ENCODE measurements at places on chromosomes 5 and 9.

- DNase-seq: no peak
Observed at GRCh38 chr9:107177243-107177839, 105.7 kb upstream of the RAD23B start.

- DNase-seq: no peak
Observed at GRCh38 chr9:121663591-121663990, 12.2 kb downstream of the DAB2IP start.

GRCh38 chr9:37512437-37512836, 26.7 kb downstream of the POLR1E start:
- peak; percentile 49 for DNase-seq

DNA sequence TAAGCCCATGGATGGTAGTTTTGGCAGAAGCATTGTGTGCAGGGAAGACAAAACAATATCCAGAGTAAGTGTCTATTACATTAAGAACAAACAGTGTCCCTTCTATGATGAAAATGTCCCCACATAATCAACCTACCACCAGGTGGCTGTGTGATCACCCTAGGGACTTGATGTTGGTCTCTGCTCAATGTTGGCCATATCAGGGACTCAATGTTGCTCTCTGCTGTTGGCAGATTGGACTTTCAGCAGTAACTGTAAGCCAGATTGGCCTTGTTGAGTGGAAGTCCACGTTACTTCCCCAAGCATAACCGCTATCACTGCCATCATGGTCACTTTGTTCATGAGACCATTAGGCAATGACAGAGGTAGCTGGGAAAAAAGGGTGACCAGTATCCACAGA, 52.8 kb upstream of the PRSS3 start:
- DNase-seq: no peak

DNA sequence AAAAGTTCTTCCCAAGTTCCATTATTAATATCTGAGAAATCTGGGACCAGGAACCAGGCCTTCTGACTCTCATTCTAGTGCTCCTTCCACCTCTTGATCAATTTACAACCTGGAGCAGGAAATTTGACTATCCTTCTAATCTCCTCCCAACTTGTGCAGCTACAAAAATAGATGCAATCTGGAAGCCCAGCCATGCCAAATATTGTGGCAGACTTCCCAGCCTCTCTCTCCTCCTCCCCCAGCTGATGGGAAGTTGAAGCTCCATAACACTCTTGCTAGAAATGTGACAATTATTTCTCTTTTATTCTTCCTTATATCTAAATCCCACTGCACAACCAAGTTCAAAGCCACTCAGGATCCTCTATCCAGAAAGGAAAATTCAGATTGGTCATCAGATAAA, 252.1 kb downstream of the SEC61B start:
- no peak for DNase-seq

DNA sequence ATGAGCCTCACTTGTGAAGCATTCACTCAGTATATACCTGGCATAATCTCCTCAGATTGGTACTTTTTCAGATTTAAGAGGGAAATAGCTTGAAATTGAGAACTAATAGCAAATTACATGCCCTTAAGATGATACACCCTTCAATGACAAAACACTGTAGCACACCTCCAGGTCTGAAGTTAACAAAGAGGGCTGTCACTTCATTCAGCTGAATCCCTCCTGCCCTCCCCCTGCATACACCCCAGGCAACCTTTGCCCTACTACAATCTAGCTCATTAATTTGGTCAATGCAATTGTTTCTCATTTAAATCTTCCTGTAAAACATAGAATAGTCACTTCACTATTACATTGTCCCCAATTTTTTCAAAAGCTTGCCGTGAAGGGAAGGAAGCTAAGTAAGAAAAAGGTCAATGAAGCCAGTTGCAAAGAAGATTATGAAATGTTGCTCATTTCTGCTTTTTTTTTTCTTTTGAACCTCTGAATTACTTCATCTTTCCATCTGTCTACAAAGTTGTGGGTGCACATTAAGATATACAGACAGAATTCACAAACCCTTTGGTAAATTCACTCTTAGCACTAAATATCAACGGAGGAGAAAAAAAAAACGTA, 294.8 kb upstream of the PTGER4 start:
- DNase-seq: no peak

DNA sequence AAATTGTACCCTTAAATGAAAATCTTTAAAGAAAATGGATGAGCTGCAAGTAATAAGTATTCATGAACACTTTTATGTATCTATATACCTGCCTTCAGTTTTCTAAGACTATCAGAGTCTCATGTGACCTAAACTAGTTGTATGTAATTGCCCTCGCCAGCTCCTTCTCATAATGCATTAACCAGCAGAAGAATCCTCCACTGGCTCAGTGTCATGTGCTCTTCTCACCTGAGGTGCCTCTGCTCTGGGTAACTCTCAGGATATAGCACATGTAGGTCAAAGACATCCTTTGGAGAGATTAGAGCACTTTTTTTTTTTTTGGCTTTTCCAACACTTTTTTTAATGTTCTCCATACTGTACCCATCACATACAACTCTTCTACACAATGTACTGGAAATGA, 183.7 kb upstream of the GNA14 start:
- no peak for DNase-seq

DNA sequence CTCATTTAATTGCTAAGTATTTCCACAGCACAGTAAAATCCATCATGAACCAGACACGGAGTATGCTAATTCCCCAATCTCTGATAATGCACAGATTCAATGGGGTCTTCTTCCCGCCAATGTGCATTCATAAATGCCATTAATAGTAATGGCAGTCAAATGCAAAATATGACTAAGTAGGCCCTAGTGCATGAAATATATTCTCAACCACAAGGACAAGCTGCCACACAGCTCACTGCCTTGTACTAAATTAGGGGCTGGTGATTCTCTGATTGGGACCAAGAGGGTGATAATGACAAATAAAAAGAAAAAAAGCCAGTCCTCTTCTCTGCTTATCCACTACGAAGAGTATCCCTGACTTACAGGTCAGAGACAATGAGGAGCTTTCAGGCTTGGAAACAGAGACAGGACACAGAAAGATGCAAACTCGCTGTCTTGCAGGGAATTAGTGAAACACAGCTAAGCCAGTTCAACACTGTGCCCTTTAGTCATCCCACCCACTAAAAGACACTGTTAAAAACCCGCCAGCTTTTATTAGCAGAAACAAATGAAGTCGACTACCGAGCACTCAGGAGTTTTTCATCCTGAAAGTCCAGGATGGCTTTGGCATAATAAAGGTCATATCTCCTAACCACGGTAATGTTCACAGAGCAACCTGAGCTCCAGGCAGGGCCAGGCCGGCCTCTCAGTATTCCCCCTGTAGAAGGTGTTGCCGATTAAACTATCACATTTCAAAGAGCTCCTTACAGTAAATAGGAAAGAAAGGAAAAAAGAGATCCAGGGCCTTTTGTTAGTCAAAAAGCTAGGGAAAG, 148.1 kb downstream of the EBF1 start:
- no peak for DNase-seq

- DNase-seq: no peak
Observed at GRCh38 chr5:43639566-43639965, 36.6 kb downstream of the NNT start.

GRCh38 chr5:174581479-174581878, 142.9 kb upstream of the MSX2 start:
- no peak for DNase-seq

DNA sequence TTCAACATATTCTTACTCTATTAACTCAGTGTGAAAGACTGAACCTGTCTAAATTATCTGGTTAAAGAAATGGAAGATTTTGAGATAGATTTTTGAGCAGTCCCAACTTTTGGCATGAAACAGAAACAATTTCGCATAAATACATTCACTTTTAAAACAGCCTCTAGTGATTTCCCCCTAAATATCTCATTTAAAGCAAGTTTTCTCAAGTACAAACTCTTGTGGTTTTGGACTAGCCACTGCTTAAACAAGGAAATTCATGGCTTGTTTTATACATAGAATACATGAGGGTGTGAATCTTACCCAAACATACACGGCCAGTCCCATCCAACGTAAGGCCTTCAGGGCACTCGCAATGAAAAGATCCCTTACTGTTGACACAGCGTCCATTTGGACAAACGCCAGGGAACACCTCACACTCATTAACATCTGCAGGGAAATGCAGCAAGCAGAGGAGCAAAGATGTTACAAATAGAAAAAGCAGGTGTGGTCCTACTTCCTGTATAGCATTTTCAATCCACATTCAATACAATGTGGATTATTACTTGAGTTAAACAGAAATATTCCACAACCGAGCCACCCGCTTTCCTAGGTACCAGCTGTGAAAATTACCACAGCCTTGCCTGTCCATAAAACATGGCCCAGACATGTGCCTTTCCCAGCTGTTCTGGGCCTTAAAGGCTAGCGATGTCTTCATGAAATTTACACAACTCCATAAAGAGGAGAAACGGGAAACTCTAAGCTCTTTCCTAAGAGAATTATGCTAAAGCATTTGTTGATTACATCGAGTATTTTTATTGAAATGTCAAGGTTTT, 188.8 kb downstream of the FBN2 start:
- DNase-seq: no peak

GRCh38 chr5:108884736-108885135, 137.0 kb downstream of the FER start:
- no peak for DNase-seq

DNA sequence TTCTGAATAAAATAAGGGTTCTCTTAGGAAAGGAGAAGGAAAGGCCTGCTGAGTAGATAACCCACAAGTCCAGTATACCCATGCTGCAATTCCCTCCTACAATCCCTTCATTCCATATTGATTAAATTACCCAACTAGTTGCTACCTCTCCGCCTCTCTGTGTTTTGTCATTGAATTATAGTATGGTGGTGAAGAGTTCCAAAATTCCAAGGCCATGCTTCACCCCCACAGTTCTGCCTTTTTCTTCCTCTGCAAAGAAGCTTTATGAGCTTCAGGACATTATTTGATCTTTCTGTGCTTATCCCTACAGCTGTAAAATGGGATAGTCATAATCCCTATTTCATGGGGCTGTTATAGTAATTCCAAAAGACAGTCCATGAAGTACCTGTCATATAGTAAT, 215.6 kb downstream of the ACTL7B start:
- DNase-seq: no peak

DNA sequence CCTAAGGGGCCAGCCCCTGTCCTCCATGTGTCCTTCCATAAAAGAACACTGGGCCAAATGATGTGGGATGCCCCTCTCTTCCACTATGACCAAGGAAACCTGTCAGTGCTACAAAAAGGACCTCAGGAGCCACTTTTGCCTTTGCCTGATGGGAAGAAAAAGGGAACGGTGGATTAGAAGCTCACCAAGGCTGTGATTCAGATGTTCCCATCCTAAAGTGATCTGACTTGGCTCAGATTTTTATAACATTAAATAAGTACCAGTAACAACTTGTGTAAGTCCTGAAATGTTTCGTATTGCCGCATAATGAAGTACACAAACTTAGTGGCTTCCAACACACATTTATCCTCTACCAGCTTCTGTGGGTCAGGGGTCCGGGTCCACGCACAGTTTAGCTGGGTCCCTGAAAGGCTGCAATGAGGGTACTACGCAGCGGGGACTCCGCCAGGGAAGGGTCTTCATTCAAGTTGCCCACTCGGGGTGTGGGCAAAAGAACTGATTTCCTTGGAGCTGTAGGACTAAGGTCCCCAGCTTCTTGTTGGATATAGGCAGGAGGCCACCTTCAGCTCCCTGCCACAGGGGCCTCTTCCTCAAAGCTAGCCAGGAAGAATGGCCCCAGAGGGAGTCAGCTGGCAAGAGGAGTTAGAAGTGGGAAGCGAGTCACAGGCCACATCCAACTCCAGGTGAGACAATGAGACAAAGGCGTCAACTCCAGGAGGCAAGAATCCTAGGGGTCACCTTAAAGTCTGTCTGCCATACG, 60.4 kb downstream of the RAPGEF1 start:
- DNase-seq: no peak

DNA sequence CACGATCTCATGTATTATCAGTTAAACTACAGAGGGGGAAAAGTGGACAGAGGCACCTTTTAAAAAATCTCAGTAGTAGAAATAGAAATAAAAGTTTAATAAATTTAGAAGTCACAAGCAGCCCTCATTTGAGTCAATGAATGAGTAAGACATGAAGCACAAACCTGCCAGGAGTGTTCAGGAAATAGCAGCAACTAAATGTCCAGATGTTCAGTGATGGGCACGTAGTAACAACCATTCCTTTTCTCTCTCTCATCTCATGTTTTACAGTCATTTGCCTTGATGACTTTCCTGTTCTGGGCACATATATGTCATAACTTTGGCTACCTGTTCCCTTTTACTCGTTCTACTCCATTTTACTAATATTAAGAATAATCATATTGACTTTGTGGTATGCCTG, 17.7 kb downstream of the ISOC1 start:
- no peak for DNase-seq

DNA sequence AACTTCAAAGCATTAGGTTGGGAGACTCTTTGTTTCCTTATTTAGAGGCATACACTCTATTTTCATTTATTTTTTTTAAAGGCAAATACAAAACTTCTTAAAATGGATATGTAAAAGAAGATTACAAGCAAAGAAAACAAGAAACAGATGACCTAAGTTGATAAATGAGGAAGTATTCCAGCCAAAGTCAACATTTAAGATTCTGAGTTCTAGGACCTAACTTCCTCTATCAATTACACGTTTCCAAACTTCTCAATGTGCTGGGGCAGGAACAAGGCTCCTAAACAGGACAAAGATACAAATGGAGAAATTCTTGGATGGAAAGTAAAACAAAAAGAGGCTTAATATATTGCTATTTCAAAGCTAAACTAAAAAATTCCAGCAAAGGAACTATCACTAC, 89.5 kb downstream of the TLE1 start:
- no peak for DNase-seq

DNA sequence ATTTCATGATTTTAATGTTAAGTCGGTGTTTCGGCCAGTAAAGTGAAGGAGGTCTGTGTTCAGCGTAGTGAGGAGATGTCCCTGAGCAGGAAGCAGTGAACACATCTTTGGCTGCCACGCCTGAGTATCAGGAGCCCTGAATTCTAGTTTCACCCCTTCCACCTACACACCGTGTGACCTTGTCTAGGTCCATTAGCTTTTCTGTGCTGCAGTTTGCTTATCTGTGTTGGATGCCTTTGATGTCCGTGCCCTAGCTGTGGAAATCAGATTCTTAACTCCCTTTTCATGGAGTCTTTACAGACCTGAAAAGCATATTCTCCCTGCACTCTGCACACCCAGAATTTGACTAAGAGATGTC, 601 bp downstream of the FBXO38 start:
- no peak for DNase-seq

DNA sequence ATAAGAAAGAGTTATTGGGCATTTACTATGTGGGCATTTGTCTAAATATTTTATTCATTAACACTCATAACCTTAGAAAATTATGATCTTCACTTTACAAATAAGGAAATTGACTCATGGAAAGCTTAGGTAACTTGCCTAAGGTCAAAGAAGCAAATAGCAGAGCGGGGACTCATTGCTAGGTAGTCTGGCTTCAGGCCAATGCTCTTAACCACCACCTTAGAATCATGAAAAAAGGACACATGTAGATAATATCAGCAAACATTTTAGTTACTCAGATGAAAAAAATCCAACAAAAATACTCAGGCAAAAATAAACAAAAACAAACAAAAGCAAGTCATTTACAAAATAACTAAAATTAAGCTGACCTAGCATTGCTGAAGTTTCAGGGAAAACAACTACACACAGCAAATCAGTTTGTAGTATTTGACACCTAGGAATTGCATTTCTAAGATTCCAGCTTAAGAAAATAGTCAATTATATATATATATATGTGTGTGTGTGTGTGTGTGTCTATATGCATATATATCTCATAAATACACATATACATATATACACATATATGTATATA, 166.0 kb downstream of the HMHB1 start:
- DNase-seq: no peak

- no peak for DNase-seq
Observed at GRCh38 chr5:87867281-87867680, 401.4 kb downstream of the TMEM161B start.

- DNase-seq: no peak
Observed at GRCh38 chr5:138645778-138646575, 70.8 kb upstream of the HSPA9 start.
